ENCODE measurements at places on chromosomes 12 and 14. TPM values are rescaled to one million over a fixed set of nuclear protein-coding genes. Genes with fewer than 3 reads are reported as not detected.

- no peak for DNase-seq
Observed at GRCh38 chr12:121400332-121401139, 618 bp downstream of the RNF34 start.

DNA sequence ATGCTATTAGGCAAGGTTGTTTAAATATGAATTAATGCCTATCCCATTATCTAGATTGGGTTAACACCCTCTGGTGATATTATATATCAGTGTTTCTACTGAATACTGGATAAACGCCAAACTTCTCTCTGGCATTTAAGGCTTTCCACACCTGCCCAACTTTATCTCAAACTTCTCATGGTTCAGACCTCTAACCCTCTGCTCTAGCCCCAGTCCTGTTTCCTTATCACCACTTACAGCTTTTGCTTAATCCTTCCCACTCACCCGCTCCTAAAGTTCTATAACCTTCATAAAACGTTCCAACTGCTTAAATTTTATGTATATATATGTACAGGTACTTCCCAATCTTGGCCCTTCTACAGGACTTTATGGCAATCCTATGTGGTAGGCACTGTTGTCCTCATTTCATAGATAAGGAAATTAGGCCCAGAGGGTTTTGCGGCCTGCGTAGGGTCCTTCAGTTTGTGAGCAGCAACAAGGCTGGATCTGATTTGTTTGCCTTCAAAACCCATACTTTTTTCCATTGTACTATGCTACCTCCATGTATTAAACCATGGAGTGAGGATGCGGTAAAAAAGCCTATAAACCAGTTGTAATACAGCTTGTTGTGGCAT lies 1.2 kb downstream of the LPCAT3 start:
- no peak for DNase-seq

DNA sequence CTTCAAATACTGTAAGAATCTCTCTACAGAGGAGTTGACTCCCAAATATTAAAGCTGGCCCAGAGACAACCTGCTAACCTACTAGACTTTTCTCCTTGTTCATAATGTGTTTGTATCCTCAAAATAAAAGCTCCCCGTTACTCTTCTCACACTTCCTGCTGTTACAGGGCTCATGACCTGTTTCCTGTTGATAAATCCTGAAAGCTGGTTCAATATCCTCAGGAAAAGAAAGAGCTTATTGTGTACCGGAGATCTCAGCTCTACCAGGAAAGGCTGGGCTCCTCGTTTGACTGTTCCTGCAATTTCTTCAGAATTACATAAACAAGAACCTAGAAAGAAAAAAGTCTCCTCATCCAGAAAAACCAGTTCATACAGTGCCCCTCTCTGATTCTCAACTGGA lies 30.8 kb downstream of the CLEC1A start:
- no peak for DNase-seq

GRCh38 chr14:48738186-48738925 lies 847.8 kb downstream of the RPS29 start:
- no peak for DNase-seq

- no peak for DNase-seq
Observed at GRCh38 chr14:85528897-85529631, 880 bp upstream of the FLRT2 start.

DNA sequence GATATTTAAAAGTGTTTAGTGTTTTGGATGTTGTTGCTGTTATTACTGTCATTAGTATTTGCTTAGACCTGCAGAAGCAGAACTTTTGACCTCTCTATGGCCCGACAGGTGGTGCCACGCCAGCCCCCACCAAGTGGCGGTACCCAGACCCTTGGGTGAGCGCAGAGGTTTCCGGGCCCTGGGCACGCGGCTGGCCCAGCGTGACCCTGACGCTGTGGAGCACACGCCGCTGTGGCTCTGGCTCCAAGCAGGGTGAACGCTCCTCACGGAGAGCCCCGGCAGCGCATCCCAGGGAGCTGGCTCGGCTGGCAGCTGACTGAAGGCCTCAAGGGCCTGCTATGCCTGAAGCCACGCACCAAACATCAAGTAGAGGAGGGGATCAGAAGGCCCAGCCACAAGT lies 22.6 kb downstream of the SLC25A47 start:
- no peak for DNase-seq

DNA sequence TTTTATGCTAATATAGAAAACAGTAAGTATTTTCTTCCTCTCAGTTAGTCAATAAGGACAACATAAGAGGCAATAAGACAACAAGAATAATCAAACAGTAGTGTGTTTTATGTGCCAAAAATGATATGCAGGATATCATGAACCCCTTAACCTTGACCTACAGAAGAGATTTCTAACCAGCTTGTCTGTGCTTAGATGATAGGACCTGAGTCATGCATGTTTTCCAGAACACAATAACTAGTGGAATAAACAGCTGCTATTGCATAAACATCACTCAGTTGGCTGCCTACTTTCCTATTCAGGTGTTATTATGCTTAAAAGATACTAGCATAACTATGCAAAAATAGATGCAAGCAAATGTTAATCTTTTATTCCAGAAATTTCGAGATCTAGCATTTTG lies 282.5 kb downstream of the PRKD1 start:
- no peak for DNase-seq

GRCh38 chr14:94385553-94386057 lies 2.8 kb downstream of the SERPINA1 start:
- DNase-seq: no peak

- peak; percentile 13 for DNase-seq
Observed at GRCh38 chr14:99945732-99946651, 119.2 kb upstream of the EVL start.

Gene RERG
- not detected for polyA plus RNA-seq

Gene NPAS3
- not detected for polyA plus RNA-seq

Gene PLD4
- 91.2 TPM for polyA plus RNA-seq

Gene MYF6
- polyA plus RNA-seq: not detected

Gene MAP3K9
- polyA plus RNA-seq: 5.1 TPM
